Stimulated activated CD8-positive, alpha-beta memory T cell treated with anti-CD3 and anti-CD28 coated beads, Interleukin-4, amount 100 ng/mL, for 24 hours (primary cell): ENCODE measurements at places on chromosomes 6 and 20.

DNA sequence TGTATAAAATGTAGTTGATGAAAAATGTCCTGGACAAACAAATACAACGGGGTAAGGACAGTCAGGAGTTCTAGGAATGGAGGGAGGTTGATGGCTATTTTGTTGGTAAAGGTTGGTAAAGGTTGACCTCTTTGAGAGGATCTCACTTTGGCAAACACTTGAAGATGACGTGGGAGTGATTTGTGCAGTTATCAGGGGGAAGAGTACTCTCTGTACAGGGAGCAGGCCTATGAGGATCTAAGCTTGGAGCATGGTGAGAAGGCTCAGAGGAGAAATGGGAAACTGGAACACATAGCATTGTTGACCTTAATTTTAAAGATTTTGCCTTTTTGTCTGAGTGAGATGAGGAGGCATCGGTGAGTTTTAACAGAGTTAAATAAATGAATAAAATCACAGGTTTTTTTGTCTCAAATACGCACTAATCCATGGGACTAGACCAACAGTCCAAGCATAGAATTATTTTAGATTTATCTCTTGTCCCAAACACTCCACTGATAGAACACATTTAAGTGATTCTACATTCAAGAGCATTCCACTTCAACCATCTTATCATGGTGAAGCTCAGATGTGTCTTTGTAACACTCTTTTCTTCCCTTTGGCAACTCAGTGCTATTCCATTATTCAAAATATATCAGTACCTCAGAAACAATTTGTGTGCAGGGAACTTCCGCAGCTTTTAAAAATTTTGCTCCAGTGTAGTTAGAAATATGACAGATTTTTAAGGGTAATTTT is 5.7 kb downstream of the LAMA2 start:
- no peak for DNase-seq

DNA sequence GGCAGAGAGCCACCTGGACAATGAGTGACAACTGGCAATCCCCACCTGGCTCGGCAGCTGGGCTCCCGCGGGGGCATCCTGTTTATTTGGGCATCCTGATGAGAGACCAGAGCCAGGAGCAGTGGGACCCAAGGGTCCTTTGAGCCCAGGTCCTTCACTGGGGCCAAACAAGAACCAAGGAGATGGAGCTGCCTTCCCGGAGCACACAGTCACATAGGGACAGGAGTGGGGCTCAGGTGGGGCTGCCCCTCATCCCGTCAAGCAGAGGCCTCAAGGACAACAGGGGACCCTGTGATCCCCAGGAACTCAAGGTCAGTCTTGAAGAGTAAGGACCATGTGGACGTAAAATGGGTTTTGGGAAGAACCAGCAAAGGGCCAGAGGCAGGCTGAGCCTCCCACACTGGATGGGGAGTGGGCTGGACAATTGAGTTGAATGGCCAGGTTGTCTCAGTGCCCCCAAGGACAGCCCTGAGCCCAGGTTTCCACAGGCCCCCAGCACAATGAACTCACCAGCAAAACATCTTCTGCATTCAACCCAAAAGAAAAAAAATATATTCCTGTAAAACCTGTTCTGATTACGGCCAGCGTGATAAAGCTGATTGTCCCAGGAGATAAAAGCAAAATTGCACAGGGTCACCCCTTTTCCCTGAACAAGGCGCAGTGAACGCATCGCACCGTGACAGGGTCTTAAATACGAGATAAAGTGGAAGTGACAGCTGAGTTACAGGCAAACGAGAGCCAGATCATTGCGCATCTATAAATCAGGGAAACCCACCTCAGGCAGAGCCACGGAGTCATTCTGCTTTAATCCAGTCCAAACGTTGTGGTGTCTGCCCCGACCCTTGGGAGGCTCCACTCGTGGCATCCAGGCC is 86.2 kb downstream of the ANKRD60 start:
- DNase-seq = no peak

DNA sequence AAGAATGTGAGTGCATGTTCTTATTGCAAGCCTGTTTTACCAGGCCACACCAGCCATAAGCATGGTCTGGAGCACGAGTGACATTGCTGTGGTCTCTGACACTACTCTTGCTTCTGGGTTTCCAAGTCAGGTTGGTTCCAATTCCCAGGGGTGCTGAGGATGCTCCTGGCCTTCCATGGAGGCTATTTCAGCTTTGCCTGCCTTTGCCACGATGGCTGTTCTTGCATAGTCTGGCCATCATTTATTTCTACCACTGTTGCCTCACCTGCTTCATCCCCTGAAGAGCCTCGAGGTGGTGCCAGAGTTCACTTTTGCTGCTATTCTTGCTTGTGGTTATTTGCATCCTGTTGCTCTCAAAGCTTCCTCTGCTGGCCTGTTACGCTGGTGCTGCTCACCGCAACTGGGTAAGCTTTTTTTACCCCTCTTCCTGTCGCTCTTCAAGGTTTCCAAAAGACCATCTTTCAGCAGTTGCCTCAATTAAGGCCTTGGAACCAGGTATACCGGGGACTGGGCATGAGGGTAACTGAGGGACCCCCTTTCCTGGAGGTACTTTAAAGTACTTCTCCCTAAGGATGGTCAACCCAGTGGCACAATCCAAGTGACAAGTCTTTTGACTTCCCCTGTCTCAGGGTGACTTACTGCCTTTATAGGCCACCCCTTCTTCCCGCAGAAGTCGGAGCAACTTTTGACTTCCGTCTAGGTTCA is 64.5 kb downstream of the AKAP7 start:
- DNase-seq = peak; percentile 43

DNA sequence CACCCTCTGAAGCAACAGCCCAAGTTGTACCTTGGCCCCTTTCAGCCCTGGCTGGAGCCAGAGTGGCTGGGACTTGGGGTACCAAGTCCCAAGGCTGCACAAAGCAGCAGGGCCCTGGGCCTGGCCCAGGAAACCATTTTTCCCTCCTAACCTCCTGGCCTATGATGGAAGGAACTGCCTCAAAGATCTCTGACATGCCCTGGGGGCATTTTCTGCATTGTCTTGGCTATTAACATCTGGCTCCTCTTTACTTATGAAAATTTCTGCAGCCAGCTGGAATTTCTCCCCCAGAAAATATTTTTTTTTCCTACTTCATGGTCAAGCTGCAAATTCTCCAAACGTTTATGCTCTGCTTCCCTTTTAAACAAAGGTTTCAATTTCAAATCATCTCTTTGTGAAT is 269.4 kb upstream of the CDYL start:
- DNase-seq = no peak

DNA sequence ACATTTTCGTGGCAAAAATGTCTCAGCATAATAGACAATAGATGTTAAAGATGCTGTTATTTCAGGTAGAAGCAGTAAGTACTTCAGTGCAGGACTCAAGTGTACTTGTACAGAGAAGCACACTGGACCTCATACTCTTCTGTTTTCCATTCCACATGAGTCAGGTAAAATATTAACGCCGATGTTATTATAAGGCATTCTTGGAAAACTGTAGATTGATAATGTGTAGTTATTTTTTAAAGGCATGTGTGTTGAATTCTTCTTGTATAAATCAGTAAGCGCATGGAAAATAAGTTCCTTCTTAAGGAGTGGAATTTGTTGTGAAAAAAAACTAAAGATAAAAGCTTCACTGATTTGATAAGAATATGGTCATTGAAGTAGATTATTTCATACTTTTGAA is 45.8 kb downstream of the DOP1A start:
- no peak for DNase-seq

DNA sequence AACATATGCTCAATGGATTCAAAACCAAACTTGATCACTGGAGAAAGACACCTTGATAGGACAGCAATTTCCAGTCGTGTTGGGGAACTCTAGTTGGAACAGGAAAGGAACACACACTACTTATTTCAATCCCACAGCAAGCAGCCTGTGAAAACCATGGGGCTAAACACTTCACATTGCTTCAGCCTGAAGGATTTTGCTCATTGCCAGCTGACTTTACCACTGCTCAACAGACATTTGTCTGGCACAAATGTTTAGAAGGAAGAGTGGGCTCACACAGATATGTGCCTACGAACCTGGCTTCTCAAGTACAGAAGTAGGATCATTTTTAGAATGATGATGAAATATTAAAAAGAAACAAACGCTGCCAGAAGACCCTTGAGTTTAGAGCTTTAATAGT is 598.1 kb downstream of the PHF3 start:
- DNase-seq = no peak

DNA sequence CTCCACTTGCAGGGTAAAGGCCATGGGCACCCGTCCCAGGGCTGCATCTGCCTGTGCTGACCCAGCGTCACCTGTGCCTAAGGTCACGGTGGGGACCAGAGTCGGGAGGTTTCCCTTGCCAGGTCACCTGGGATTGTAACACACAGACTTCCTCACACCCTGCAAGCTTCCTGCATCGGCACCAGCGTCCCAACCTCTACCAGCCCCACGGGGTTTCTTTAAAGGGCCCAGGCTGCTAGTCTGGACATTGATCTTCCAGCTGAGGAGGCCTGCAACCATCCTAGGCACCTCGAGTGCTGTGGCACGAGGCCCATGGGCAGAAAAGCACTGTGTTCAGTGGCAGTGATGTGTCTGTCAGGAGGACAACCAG is 12.6 kb downstream of the ACSS1 start:
- no peak for DNase-seq

- no peak for DNase-seq
These were observed 2.3 kb upstream of the BTN2A1 start for GRCh38 chr6:26455357-26455970.

DNA sequence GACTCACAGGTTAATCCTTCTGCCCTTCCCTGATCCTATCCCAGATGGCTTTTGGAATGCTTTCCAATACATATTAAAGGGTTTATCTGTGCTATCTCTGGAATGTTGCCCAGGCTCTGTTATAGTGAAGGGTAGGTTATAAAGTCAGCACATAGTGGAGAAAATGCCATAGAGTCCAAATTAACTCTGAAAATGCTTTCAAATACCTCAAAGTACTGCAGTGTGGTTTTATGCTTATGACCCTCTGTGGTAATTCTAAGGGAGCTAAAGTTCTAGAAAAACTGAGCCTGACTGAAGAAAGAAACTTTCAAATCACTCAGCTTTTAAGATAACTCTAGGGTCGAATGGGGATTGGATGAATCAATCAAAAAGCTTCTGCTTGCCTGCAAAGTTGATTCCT is 159.8 kb downstream of the PLCB1 start:
- DNase-seq = no peak

- no peak for DNase-seq
These were observed 188.2 kb upstream of the PREP start for GRCh38 chr6:105591053-105591452.

- no peak for DNase-seq
These were observed 33.2 kb downstream of the BANF2 start for GRCh38 chr20:17732907-17733521.

DNA sequence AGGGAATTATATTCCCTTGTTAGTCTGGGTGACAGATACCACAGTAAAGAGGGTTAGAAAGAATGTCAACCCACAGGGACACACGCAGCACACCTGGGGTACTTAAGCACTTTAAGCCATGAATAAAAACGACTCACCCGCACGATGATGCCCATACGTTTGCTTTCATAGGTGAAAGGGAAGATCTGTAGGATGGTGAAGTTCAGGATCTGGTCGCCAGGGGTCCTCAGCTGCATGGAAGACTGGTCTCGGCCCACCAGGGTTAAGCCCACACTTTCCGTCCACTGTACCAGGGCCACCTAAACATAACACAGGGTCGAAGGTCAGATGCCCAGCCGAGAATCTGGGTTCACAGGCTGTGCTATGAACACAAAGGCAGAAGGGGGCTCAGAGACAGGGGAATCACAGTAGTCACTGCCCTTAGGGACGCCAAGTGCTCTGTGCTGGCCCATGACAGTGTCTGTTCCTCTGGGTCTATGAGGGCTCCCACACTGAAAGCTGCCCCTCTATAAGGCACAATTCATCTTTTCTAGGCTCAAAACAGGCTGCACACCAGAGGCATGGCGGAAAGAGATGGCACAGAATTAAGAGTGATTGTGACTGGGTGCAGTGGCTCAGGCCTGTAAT is 96.8 kb upstream of the NFATC2 start:
- DNase-seq = peak; percentile 61

GRCh38 chr6:28940858-28941683 is 17.3 kb upstream of the TRIM27 start:
- DNase-seq = peak; percentile 55

DNA sequence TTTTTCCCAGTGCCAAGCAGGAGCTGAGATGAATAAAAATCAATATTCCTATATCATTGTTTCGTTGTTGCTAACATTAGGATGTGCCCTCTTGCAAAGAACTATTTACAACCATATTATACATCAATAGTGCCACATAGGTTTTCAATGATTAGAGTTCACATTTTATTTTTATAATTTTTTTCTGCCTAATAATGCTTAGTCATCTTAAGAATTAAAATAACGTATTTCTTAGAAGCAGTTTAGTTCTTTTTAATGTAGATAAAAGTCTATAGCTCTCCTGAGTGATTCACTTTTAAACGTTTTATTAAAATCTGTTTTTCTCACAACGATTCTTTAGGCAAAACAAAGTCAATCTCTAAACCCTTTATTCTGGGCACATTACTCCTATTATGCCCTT is 71.6 kb downstream of the CHD6 start:
- DNase-seq = no peak

GRCh38 chr6:7813704-7814103 is 87.8 kb downstream of the BMP6 start:
- DNase-seq = no peak

DNA sequence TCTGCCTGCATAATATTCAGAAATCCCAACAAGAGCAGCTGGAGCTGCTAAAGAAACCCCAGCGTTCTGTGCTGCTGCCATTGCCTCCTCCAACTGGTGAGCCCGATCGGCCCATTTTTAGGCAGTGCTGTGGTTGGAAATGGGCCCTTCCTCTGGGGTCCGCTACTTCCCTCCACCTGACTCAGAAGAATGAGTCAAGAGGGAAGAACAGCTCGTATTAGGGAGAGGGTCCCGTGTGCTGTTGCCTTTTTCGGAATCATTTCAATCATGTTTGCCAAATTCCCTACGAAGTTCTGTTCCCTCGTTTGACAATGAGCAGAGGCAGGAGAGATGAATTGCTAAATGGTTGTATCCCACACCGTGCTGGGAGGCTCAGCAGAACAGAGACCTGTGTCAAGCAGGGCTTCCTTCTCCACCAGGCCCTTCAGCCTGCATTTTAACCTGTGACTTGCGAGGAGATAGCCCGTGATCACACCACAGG is 38.4 kb downstream of the THBS2 start:
- no peak for DNase-seq

GRCh38 chr6:52562911-52563310 is 13.9 kb downstream of the TRAM2 start:
- no peak for DNase-seq

DNA sequence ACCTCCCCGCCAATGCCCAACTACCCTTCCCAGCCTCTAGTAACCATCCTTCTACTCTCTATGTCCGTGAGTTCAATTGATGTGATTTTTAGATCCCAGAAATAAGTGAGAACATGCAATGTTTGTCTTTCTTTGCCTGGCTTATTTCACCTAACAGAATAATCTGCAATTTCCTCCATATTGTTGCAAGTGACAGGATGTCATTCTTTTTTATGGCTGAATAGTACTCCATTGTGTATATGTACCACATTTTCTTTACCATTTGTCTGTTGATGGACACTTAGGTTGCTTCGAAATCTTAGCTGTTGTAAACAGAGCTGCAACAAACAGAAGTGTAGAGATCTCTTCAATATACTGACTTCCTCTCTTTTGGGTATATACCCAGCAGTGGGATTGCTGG is 65.0 kb downstream of the RNF217 start:
- no peak for DNase-seq

GRCh38 chr6:42393339-42393738 is 58.4 kb downstream of the TRERF1 start:
- no peak for DNase-seq

- no peak for DNase-seq
These were observed 47.1 kb upstream of the PMEPA1 start for GRCh38 chr20:57756921-57757320.

GRCh38 chr6:7156643-7157278 is 49.0 kb downstream of the RREB1 start:
- no peak for DNase-seq

GRCh38 chr6:35203680-35204079 is 10.1 kb upstream of the SCUBE3 start:
- DNase-seq = no peak
